Suprapubic skin (tissue), 4 donors: ENCODE measurements at places on chromosomes 1 and 21. TPM values are rescaled to one million over a fixed set of nuclear protein-coding genes. Genes with fewer than 3 reads are reported as not detected.

ADAMTS5 gene
- 4.0 TPM for total RNA-seq

NOL9 gene
- total RNA-seq = 32.2 TPM

DRAM2 gene
- 34.9 TPM for total RNA-seq

TRIM58 gene
- 0.59 TPM for total RNA-seq

NTRK1 gene
- total RNA-seq = not detected

- H3K36me3 ChIP-seq = no peaks in the 10 kb centered on the region
- H3K27me3 ChIP-seq = no peaks in the 10 kb centered on the region
- H3K4me1 ChIP-seq = no peaks in the 10 kb centered on the region
- no peak overlapping the region for H3K4me3 ChIP-seq
- no peak overlapping the region for H3K27ac ChIP-seq
- no peak for DNase-seq
These were observed 63.9 kb downstream of the WDR64 start for GRCh38 chr1:241715956-241716355.

DNA sequence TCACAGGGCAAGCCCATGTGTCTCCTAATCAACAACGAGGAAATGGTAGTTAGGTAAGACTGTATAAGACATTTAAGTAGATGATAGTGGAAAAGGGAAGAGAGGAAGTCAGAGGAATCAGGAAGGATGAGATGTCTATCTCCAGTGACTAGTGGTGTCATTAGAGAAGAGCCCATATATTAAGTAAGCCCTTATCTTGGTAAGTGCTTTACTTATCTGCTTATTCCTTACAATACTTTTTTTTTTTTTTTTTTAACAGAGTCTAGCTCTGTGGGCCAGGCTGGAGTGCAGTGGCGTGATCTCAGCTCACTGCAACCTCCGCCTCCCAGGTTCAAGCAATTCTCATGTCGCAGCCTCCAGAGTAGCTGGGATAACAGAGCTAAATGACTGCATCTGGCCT is 29.5 kb downstream of the RNF11 start:
- H3K36me3 ChIP-seq = peaks cover 5% of the 10 kb centered on the region
- H3K4me1 ChIP-seq = peaks cover 41% of the 10 kb centered on the region
- no peak overlapping the region for H3K4me3 ChIP-seq
- DNase-seq = no peak
- H3K27me3 ChIP-seq = no peaks in the 10 kb centered on the region

DNA sequence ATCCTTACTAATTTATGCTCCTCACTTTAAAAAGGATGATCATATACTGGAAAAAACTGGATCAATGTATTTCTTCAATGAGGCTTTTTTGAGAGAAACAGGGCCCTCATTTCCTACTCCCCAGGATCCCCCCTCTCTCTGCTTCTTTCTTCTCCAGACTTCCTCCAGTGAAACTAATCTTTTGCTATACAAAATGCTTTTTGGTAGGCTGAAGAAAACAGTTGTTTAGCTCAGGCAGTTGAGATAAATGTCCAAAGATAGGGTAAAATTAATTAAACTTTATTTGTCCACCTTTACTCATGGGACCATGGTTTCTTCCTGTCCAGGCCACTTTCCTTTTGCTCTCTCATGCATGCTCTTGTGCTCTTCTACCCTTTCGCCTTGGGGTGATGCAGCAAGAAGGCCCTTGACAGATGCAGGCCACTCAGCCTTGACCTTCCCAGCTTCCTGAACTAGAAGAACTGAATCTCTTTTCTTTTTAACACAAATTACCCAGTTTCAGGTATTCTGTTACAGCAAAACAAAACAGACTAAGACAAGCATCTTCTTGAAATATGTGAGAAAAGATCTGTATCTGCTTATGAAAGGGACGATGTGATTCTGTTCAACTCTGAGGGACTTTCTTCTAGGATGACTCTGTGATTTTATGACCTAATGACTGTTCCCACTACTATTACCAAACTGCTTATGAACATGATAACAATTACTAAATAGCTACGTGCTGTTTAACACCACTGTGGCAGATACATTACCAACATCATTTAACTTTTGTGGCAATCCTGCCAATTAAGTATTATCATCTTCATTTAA is 63.7 kb downstream of the NVL start:
- H3K27me3 ChIP-seq = no peaks in the 10 kb centered on the region
- no peak overlapping the region for H3K4me3 ChIP-seq
- no peak for DNase-seq
- H3K27ac ChIP-seq = no peak overlapping the region
- H3K4me1 ChIP-seq = no peaks in the 10 kb centered on the region
- peaks cover 42% of the 10 kb centered on the region for H3K36me3 ChIP-seq

DNA sequence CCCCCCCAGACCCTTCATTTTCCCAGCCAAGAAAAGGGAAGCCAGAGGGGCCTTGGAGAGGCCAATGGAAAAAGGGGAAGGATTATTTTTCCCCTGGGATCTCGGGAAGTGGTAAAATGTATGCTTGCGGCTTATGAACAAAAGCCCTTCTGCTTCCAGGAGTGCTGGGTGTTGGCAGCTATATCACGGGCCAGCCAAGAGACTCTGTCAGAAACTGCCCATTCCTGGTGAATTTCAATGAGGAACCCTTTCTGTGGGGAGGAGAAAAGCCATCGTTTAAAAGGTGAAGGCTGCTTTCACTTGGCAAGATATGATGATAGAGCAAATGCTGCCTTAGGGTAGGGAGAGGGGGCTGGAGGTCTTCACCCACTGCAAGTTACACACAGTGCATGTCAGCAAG is 69.7 kb upstream of the ZC3H12A start:
- H3K4me1 ChIP-seq = no peaks in the 10 kb centered on the region
- no peak overlapping the region for H3K27ac ChIP-seq
- no peaks in the 10 kb centered on the region for H3K36me3 ChIP-seq
- no peak overlapping the region for H3K4me3 ChIP-seq

MAN1C1 gene
- 7.3 TPM for total RNA-seq

COA7 gene
- 5.7 TPM for total RNA-seq

THEMIS2 gene
- 12.0 TPM for total RNA-seq

DNA sequence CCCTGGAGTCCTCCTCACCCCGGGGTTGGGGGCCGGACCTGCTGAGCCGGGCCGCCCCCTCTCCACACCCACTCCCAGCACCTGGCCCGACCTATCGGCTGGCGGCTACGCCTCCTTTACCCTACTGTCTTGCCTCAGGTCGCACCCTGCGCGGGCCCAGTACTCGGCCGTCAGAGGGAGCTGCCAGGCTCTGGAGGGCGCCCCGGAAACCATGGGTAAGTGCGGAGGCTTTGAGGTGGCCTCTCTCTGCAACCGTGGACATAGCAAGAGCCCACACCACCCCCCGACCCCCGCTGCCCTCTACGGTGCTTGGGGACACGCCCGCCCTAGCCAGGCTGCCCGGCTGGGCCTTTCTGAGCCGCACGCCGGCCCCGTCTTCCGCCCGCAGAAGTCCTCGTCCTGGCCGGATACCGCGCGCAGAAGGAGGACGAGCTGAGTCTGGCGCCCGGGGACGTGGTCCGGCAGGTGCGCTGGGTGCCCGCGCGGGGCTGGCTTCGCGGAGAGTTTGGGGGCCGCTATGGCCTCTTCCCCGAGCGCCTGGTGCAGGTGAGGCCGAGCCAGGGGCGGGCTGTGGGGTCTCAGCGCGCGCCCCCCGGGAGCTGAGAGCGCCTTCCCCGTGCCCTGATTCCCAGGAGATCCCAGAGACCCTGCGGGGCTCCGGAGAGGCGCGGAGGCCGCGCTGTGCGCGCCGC is at the start of gene SH3D21:
Gene SH3D21, plus strand, starts transcription at position 159 of the 692 bp plus-strand sequence. Its CDS starts 53 bp downstream, at position 212.
- DNase-seq = peak; percentile 72
- peaks cover 33% of the 10 kb centered on the region for H3K36me3 ChIP-seq
- H3K27me3 ChIP-seq = no peaks in the 10 kb centered on the region
- peak within 1 kb of the TSS; percentile 69 for H3K4me3 ChIP-seq

DNA sequence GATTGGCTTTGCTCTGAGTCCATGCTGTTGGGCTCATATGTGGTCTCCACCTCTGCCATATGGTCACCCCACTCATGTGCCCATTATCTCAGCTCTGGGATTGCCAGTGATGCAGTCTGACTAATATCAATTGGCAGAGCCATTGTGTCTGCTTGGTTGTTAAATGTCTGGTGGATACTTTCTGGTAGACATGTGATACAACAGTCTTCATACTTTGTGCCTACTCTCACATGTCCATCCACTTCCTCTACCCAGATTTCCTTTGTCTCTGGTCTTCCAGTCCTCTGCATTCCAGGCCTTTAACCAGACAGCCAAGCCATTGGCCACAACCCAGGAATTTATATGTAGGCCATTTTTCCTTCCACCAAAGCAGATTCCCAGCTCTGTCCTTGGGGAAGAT is 30.8 kb upstream of the DIPK1A start:
- no peak for DNase-seq
- H3K4me3 ChIP-seq = no peak overlapping the region
- no peaks in the 10 kb centered on the region for H3K36me3 ChIP-seq
- H3K4me1 ChIP-seq = no peaks in the 10 kb centered on the region
- no peak overlapping the region for H3K27ac ChIP-seq
- H3K27me3 ChIP-seq = no peaks in the 10 kb centered on the region

ORC1 gene
- 1.4 TPM for total RNA-seq

DNA sequence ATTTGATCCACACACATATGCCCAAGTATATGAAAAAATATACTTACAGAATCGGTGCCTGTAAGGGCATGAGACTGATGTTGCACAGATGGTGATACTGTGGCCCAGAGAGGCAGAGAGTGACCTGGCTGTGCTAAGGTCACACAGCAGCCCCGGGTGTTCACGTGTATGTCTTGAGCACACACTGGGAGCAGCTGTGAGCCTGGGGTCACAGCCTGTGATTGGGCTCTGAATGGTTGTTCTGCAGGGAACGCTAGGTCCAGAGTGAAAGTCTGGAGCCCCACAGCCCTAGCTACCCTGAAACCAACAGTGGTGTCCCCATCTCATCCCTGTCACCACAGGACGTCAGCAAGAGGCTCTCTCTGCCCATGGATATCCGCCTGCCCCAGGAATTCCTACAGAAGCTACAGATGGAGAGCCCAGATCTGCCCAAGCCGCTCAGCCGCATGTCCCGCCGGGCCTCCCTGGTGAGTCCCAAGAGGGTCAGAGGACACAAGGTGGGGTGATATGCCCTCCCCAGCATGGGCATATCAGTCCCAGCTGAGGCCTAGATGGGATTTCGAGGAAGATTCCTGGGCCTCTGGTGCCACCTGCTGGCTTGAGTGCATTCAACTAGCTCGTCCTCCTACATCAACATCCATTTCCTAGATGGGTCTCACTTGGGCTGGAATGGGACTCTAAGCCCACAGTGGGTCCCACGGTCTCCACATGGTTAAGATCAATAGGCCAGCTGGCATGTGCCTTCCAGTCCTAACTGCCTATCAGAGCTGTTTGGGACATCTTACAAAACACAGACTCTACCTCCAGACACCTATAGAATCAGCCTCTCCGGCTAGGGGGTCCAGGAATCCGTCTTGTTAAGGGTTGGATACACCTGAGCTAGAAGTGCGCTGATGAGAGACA is 19.7 kb downstream of the CDK18 start:
- H3K27me3 ChIP-seq = peaks cover 4% of the 10 kb centered on the region
- no peak overlapping the region for H3K27ac ChIP-seq
- peak; percentile 78 for DNase-seq
- H3K4me3 ChIP-seq = no peak overlapping the region

KRTAP13-4 gene
- total RNA-seq = not detected

GRCh38 chr1:43232074-43232473 is 37.7 kb upstream of the TMEM125 start:
- no peak for DNase-seq
- H3K27me3 ChIP-seq = no peaks in the 10 kb centered on the region
- H3K4me3 ChIP-seq = no peak overlapping the region
- H3K36me3 ChIP-seq = no peaks in the 10 kb centered on the region
- peaks cover 12% of the 10 kb centered on the region for H3K4me1 ChIP-seq

DNA sequence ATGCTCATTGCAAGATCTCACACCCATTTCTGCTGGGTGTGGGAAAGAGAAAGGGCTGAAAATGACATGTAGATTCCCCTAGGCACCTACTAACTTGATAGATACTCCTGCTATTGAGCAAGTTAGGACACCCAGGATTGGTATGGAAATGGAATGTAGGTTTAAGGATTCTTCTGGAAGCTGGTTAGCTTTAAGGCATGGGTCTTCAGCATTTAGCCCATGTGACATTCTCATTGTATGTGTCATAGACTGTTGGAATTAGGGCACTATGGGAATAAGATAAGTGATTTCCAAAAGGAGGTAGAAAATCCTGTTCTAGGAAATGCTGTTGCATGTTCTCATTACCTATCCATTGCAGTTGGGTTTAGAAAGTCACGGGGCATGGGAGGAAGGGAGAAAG is 76.2 kb downstream of the DISC1 start:
- H3K27me3 ChIP-seq = no peaks in the 10 kb centered on the region
- no peak overlapping the region for H3K27ac ChIP-seq
- no peaks in the 10 kb centered on the region for H3K4me1 ChIP-seq
- peaks cover 3% of the 10 kb centered on the region for H3K36me3 ChIP-seq
- H3K4me3 ChIP-seq = no peak overlapping the region

DNA sequence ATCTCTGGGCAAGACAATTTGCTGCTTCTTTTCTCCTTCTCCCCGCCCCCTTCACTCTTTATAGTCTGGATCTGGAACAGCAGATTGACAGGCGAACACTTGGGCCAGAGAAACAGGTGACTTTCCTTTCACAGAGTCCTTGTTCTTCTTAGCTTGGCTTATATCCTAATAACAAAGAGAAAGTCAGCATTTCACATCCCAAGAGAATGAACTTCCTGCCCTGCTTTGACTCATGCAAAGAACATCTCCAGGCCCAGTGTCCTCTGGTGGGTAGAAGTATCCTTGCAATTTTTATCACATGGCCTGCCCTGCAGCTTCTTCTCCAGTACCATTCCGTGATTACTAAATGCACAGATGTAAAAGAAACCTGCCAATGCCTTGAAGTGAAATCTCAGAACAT is 764.4 kb downstream of the ADGRL2 start:
- H3K27me3 ChIP-seq = no peaks in the 10 kb centered on the region
- no peaks in the 10 kb centered on the region for H3K36me3 ChIP-seq
- peaks cover 35% of the 10 kb centered on the region for H3K4me1 ChIP-seq
- DNase-seq = no peak
- peak overlapping the region; percentile 30 for H3K27ac ChIP-seq

GRCh38 chr1:209780268-209780667 is 4.1 kb downstream of the C1orf74 start:
- DNase-seq = no peak
- no peaks in the 10 kb centered on the region for H3K36me3 ChIP-seq
- no peaks in the 10 kb centered on the region for H3K27me3 ChIP-seq
- H3K4me3 ChIP-seq = no peak overlapping the region
- peaks cover 20% of the 10 kb centered on the region for H3K4me1 ChIP-seq
- no peak overlapping the region for H3K27ac ChIP-seq

CC2D1B gene
- total RNA-seq = 23.0 TPM
